ENCODE measurements at places on chromosomes 3 and 15.

DNA sequence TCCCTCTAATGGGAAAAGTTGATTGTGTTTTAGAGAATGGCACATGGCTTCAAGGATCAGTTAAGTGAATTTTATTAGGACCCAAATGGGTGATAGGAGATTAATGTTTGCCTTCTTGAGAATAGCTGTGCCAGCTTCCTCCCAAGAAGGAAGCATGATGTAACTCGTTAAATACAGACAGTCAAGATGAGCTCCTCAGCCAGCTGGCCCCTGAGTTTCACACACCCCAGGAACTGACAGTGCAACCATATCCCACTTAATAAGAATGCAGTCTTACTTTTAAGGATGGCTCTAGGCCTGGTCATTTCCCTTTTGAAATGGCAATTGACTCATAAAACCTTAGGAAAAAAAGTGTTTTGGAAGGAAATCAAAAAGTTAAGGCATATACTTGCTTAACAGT, 472.8 kb upstream of the KCNMB2 start:
- DNase-seq: no peak

GRCh38 chr3:148932972-148933371, 58.4 kb upstream of the GYG1 start:
- DNase-seq: no peak

GRCh38 chr3:127392156-127392490, 104.3 kb upstream of the PRR20G start:
- DNase-seq: no peak

DNA sequence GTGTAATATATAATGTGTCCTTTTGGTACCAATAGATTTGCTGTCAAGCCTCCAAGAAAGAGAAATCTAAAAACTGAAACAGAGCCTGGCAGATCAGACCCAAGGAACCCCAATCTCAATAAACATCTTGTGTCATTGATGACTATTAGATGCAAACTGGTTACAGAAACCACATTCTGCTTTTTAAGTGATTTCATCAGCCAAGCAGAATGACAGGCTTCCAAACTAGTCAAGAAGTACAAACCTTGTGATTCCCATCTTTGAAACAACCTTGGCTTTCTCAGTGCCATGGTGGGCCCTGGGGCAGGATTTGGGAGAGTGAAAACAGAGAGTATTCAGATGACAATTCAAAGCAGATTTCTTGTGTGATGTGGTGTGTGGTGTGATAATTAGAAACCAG, 45.6 kb upstream of the STRIT1 start:
- DNase-seq: no peak

DNA sequence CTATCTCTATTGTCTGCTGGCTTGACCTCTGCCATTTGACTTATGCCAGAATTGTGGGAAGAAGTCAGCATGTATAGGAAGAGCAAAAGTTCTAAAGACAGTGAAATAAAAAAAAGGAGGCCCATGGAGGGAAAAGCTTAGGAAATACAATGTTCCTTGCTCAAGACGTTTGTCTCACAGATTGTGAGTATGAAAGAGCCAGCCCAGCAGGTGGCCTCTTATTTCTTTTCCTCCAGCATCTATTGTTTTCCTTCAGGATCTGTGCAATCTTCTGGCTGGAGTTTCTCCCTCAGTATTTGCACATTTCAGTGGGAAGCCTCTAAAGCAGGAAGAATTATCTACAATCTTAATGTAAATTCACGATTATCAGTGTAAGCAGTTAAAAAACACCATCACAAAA, 43.7 kb downstream of the ZDHHC3 start:
- no peak for DNase-seq

DNA sequence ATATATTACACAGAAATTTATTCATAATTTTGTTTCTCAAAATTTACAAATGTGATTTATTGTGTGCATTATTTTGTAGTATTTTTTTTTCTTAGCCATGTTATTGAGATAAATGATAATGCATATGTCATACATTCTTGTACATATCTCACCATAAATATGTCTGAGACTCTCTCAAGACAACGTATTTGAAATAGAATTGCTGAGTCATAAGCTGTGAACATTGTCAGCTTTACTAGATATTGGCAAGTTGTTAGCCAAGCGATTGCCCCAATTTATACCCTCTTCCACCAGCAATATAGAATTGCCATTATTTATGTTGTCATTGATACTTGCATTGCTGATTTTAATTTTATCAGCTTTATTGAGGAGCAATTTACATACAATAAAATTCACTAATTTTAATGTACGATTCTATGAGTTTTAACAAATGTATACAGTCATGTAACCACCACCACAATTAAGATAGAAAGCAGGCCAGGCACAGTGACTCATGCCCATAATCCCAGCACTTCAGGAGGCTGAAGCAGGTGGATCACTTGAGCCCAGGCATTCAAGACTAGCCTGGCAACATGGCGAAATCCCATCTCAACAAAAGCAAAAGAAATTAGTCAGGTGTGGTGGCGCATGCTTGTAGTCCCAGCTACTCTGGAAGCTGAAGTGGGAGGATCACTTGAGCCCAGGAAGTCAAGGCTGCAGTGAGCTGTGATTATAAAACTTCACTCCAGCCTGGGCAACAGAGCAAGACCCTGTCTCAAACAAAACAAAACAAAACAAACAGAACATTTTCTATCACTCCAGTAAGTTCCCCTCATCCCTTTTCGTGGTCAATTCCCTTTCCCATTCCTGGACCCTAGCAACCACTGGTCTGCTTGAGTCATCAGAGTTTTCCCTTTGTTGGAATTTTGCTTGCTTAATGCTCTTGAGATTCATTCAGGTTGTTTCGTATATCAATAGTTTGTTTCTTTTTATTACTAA, 373.1 kb downstream of the MFSD1 start:
- DNase-seq: no peak

DNA sequence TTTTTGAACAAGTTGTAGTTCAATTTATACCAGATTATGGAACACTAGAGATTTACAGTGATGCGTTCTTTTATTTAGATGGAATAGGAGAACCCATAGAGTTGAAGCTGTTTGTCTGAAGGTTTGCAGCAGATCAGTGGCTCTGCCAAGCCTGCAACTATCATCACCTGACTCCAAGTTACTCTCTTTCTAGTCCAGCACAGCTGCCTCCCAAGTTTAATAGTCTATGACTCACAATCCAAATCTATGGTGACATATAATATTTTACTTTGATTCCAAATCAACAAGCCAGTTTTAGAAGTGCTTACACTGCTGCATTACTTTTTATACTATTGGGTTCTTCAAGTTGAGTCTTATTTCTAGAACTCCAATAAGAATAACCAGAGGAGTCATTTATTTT, 400.4 kb downstream of the LPP start:
- DNase-seq: no peak

GRCh38 chr3:10474275-10474646, 31.1 kb downstream of the ATP2B2 start:
- no peak for DNase-seq

DNA sequence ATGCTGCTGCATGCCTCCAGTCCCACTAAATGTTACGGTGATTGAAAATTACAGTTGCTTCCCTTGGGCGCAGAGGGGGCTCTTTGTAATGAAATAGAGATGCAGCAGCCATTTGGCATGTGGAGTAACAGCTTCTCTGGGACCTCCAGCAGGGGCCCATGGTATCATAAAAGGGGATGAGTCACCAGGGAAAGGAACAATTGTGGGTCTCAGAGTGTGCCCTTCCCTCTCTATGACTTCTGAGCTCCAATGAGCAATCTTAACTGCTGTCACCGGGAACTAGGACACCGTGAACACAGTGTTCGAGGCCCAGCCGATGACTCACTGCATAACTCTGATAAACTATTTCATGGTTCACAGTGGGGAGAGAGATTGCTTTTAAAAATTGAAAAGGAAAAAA, 164.8 kb upstream of the NUDT16 start:
- DNase-seq: peak; percentile 25

DNA sequence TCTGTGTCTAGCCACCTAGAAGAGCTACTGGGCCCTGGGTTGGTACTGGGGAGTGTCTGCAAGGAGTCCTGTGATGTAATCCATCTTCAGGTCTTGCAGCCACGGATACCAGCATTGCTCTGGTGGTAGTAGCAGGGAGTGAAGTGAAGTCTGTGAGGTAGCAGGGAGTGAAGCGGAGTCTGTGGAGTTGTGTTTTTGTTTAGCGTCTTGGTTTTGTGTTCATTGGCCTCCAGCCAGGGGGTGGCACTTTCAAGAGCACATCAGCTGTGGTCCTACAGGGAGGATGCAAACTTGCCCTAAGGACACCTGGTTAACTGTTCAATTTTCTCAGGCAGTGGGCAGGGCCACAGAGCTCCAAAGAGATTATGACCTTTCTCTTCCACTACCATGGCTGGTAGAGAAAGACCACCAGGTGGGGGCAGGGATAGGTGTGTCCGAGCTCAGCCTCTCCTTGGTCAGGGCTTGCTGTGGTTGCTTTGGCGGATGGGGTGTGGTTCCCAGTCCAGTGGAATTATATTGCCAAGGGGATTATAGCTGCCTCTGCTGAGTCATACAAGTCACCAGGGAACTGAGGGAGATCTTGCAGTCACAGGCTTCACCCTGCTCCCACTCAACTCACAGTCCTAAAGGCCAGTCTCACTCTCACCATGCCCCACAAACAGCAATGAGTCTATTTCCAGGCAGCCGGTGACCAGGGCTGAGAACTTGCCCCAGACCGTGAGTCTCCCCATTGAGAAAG, 424.7 kb downstream of the ZBBX start:
- no peak for DNase-seq

DNA sequence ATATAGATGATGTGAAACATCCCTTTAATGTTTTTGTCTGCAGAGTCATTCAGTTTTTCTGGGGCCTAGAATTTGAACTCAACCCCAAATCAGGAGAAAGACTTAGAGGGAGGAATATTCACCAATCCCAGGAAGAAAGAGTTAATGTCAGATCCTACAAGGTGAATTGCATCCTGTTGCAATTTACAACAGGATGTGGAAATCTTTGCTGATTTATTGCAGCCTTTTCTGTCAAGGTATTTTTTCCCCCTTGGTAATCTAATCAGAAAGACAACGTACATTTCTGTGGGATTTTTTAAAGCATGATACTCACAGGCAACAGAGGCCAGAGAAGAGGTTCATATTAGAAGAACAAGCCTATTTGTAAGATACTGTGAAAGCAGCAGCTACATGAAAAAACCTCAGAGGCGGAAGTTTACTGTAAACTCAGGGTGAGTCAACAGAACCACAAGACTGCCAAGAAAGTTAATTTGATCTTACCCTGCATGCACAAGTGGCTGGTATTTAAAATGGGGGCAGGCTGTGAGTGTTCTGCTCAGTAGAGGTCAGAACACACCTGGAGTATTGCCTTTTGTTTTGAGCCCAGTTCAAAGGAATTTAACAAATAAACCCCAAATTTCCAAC, 531.9 kb downstream of the AGBL1 start:
- no peak for DNase-seq

- no peak for DNase-seq
These were observed 4.4 kb upstream of the GPR176 start for GRCh38 chr15:39924437-39924836.

- DNase-seq: no peak
These were observed 235.2 kb downstream of the DTWD1 start for GRCh38 chr15:49855917-49856637.

DNA sequence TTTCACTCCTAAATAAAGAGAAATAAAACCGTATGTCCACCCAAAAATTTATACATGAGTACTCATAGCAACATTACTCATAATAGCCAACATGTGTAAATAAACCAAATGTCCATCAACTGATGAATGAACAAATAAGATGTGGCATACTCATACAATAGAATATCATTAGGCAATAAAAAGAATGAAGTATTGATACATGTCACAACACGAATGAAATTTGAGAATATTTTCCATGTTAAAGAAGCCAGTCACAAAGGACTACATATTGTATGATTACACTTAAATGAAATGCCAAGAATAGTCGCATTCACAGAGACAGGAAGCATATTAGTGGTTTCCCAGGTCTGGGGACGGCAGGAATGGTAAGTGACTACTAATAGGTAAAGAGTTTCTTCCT, 869.2 kb downstream of the IGSF11 start:
- no peak for DNase-seq

DNA sequence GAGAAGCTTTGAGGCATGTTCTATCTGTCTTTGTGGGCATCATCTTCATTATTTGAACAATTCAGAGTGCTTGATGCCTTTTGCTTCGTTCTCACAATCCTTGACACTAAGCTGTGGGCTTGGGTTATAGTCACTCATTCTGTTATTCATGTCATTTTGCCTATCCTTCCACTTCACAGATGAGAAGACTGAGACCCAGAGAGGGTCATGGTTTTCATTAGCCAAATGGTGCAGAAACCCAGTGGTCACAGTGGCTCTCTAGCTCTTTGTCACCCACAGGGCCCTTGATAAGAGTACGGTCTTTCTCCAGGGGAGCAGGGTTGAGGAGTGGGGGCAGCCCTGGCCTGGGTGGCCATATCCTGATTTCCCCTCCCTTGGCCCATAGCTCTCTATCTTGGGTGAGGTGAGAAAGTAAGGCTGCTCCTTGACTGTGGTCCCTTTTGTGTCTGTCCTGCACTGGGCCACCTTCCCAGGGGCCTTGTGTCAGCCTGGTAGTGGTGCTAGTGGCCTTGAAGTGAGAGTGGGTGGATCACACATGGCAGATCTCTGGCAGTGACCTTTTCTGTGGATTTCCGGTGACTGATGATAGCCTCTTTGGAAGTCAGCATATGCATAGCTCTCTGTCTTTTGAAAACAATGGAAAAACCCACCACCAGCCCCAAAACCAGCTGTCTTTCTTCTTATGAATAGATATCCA, 130.1 kb downstream of the IGF1R start:
- no peak for DNase-seq

DNA sequence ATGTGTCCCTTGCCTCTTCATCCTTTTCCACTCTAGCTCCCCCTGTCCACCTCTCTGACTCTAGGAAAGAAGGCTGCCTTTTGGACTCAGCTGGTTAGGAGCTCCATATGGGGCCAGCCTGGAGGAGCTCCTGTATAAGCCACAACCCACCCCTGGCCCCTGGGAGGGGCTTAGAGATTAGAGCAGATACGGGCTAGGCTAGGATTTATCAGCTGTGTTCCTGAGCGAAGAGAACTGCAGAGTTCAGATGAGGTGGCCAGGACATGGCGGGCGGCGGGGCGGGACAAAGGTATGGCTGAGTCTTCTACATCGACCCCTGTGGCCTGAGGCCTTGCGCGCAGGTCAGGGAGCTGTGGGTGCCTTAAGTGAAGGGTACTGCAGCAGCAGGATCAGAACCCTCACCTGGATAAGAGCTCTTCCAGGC, 7.9 kb downstream of the NBEAL2 start:
- no peak for DNase-seq

- no peak for DNase-seq
These were observed 54.3 kb downstream of the LMCD1 start for GRCh38 chr3:8555725-8556472.

GRCh38 chr15:58497046-58497785, 65.4 kb downstream of the LIPC start:
- no peak for DNase-seq

GRCh38 chr3:139715743-139716360, 38.1 kb upstream of the NMNAT3 start:
- no peak for DNase-seq

GRCh38 chr3:196624907-196625306, 14.6 kb upstream of the NRROS start:
- no peak for DNase-seq

GRCh38 chr15:47409038-47409437, 308.3 kb upstream of the SEMA6D start:
- DNase-seq: no peak
